ELF-1 (cell line): ENCODE measurements at places on chromosomes 6 and 20.

- no peak for DNase-seq
Observed at GRCh38 chr6:11207199-11207968, 25.1 kb downstream of the NEDD9 start.

DNA sequence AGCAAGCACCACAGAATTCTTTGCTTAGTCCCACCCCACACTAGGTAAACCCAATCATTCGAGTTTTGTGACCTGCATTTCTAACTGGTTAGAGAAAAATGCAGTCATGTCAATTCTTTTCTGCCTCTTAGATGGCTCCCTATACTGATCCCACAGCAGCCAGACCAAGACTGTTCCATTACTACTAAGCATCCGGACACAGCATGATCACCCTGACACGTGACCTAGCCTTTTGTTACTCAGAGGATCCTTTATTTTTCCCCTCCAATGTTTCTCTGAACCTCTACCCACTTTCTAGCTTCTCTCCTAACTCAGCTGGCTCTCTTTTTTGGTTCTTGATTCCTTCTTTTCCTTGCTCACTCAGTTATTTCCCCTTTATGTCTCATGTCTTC is 87.9 kb downstream of the PDE10A start:
- DNase-seq, result no peak

DNA sequence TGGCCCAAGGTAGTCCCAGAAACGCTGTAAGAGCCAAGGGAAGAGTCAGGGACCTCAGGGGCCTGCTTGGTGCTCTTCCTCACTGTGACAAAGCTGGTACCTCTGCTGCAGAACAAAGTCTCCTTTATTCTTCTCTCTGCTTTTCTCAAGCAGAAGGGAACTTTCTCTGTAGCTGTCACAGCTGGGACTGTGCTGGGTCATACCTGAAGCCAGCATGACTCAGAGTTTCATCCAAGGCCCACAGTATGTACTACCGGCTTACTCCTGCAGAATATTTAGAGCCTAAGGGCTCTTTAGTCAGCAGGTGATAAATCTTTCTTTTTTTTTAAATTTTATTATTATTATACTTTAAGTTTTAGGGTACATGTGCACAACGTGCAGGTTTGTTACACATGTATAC is 183.2 kb downstream of the TINAG start:
- no peak for DNase-seq

DNA sequence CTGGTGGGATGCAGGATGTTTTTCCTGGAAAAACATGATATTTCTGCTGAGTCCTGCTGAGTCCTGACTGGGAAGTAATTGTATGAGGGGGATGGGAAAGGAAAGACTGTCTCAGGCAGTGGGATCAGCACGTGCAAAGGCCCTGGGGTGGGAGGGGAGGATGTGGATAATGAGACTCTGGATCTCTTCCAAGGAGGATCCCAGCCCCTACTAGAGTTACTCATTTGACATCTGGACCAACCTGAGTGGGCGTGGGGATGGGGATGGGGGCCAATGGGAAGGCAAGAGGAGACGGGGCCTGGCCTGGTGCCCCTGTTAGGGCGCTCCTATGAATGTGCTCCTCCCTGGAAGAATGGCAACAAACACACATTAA is 73.0 kb downstream of the CD40 start:
- DNase-seq, result no peak

- no peak for DNase-seq
Observed at GRCh38 chr20:40891351-40891750, 137.3 kb upstream of the TOP1 start.

GRCh38 chr6:16904957-16905356 is 143.7 kb upstream of the ATXN1 start:
- no peak for DNase-seq

GRCh38 chr20:50305636-50306477 is 115.2 kb downstream of the CEBPB start:
- no peak for DNase-seq

GRCh38 chr20:2991532-2991931 is 51.9 kb upstream of the GNRH2 start:
- DNase-seq, result no peak
